ENCODE measurements at places on chromosomes 7 and 10. TPM values are rescaled to one million over a fixed set of nuclear protein-coding genes. Genes with fewer than 3 reads are reported as not detected.

- H3K36me3 ChIP-seq: no peaks in the 10 kb centered on the region
- no peak overlapping the region for H3K4me3 ChIP-seq
- peaks cover 6% of the 10 kb centered on the region for H3K27me3 ChIP-seq
- no peak for DNase-seq
- H3K27ac ChIP-seq: peak overlapping the region; percentile 43
These were observed 3.5 kb upstream of the ZNF282 start for GRCh38 chr7:149191851-149192250.

DNA sequence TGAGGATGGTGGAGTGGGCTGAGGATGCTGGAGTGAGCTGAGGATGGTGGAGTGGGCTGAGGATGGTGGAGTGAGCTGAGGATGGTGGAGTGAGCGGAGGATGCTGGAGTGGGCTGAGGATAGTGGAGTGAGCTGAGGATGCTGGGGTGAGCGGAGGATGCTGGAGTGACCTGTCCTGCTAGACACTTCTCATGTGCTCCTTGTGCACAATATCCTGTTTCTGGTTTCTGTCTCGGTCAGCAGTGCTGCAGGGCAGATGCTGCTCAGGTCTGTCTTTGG is 29.2 kb downstream of the ANXA8 start:
- peaks cover 11% of the 10 kb centered on the region for H3K27me3 ChIP-seq
- no peak overlapping the region for H3K27ac ChIP-seq
- no peaks in the 10 kb centered on the region for H3K36me3 ChIP-seq
- no peak overlapping the region for H3K4me3 ChIP-seq
- peaks cover 31% of the 10 kb centered on the region for H3K4me1 ChIP-seq

- no peaks in the 10 kb centered on the region for H3K36me3 ChIP-seq
- H3K27me3 ChIP-seq: no peaks in the 10 kb centered on the region
- no peak for DNase-seq
- peaks cover 2% of the 10 kb centered on the region for H3K4me1 ChIP-seq
- no peak overlapping the region for H3K27ac ChIP-seq
These were observed 251.0 kb upstream of the NPSR1 start for GRCh38 chr7:34406848-34407530.

GRCh38 chr10:110637558-110638053 is 6.5 kb upstream of the RBM20 start:
- H3K27ac ChIP-seq: no peak overlapping the region
- DNase-seq: no peak
- peaks cover 43% of the 10 kb centered on the region for H3K4me1 ChIP-seq
- no peaks in the 10 kb centered on the region for H3K36me3 ChIP-seq
- H3K4me3 ChIP-seq: no peak overlapping the region

- peaks cover 8% of the 10 kb centered on the region for H3K27me3 ChIP-seq
- no peak for DNase-seq
- no peak overlapping the region for H3K4me3 ChIP-seq
These were observed 22.4 kb upstream of the MNX1 start for GRCh38 chr7:157032644-157033482.

DNA sequence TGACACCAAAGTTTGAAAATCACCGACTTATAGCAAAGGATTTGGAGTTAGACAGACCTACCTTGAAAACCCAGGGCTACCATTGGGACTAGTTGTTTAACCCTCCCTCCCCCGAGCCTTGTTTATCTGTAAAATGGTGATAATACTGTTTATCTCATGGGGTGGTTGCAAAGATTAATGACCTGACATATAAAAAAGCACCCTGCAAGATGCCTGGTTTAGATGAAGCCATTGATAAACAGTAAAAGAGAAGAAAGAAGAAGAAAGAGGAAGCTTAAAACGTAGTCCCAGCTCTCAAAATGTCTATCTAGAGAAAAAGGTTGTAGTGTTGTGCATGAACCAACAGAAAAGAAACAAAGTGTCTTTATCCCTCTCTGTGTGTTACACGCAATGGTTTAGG is 145.7 kb downstream of the FGFR2 start:
- no peak overlapping the region for H3K4me3 ChIP-seq
- H3K4me1 ChIP-seq: no peaks in the 10 kb centered on the region
- no peak overlapping the region for H3K27ac ChIP-seq

DNA sequence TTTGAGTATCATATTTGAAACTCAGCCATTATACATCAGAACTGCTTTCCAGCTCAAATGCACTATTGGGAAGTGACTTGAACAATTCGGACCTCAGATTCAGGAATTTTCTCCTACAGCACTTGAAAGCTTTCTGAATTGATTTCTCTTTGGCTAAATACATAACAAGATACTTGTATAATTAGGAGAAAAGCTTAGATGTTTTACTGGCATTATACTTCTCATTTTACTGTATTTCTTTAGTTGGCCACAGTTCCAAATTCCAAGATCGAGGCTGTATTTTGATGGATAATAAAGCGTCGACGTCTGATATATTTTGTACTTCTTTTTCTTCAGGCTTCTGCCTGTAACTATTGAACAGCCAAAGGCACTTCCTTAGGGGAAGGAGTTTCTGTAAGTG is 26.7 kb upstream of the LYZL2 start:
- H3K4me1 ChIP-seq: no peaks in the 10 kb centered on the region
- no peak for DNase-seq
- H3K27ac ChIP-seq: no peak overlapping the region
- H3K36me3 ChIP-seq: no peaks in the 10 kb centered on the region

DNA sequence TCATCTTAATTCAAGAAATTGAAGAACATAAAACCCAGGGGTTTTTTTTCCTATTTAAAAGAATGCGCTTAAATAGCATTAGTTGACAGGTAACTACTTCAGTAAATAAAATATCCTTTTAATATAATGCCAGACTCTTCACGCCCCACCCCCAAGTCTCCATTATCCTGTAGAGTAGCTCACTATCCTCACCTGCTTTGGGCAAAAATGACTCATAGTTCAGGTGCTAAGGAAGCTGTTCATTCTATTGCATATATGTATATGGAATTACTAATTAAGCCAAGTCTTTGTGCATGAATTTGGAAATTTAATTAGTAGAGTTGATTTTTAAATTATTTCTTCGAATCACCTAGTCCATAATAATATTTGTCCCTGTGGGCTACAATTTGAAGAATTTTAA is 656.8 kb upstream of the ANKRD30A start:
- H3K4me1 ChIP-seq: no peaks in the 10 kb centered on the region
- no peak for DNase-seq
- H3K36me3 ChIP-seq: no peaks in the 10 kb centered on the region
- no peaks in the 10 kb centered on the region for H3K27me3 ChIP-seq
- H3K27ac ChIP-seq: no peak overlapping the region

DNA sequence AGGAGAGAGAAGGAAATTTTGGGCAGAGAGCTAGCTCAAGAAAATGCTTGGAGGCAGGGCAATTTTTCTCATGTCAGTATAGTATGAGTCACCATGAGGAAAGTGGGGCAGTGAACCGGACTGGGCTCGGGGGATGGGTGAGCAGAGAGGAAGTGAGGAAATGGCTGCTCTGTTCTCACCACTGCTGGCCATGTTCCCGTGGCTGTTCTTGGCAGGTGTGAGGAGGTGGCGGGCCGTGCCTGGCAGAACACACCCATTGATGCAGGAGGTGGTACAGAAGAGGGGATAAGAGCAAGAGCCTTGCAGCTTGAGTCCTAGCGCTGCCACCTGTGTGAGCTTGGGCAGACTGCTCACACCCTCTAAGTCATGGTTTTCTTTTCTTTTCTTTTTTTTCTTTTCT is 304.4 kb upstream of the LYZL1 start:
- no peaks in the 10 kb centered on the region for H3K27me3 ChIP-seq
- H3K4me1 ChIP-seq: peaks cover 2% of the 10 kb centered on the region
- no peak overlapping the region for H3K4me3 ChIP-seq
- H3K27ac ChIP-seq: no peak overlapping the region
- no peaks in the 10 kb centered on the region for H3K36me3 ChIP-seq
- DNase-seq: no peak

- peaks cover 2% of the 10 kb centered on the region for H3K27me3 ChIP-seq
- H3K4me1 ChIP-seq: no peaks in the 10 kb centered on the region
- H3K36me3 ChIP-seq: peaks cover 3% of the 10 kb centered on the region
- no peak for DNase-seq
- H3K4me3 ChIP-seq: no peak overlapping the region
- H3K27ac ChIP-seq: no peak overlapping the region
These were observed 33.2 kb upstream of the PDE1C start for GRCh38 chr7:32103361-32103760.

DNA sequence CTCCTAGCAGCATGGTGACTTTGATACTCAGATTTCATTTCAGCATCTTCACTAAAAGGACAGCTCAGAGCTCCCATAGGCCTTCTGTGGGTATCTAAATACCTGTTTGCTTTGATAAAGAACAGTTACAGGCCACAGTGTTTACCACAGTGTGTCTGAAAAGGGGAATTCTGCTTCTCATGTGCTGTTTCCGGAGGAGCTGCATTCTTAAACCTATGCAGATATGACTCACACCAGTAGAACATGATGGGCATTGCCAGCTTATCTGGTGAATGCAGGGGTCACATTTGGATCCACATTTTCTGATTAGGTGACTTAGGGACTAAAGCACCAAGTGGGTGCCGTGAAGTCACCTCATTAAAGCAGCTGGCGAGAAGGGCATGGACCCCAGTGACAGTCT is 52.6 kb downstream of the TRRAP start:
- H3K4me1 ChIP-seq: peaks cover 2% of the 10 kb centered on the region
- H3K27me3 ChIP-seq: peaks cover 4% of the 10 kb centered on the region
- H3K27ac ChIP-seq: no peak overlapping the region
- DNase-seq: no peak

GRCh38 chr7:150897502-150898474 is 45.5 kb downstream of the AOC1 start:
- peaks cover 9% of the 10 kb centered on the region for H3K27me3 ChIP-seq
- H3K4me1 ChIP-seq: peaks cover 16% of the 10 kb centered on the region
- H3K4me3 ChIP-seq: no peak overlapping the region
- DNase-seq: no peak

Gene ADAM8
- 5.4 TPM for total RNA-seq

Gene TACC2
- total RNA-seq: 499 TPM

Gene VWA2
- total RNA-seq: not detected

Gene HYAL4
- total RNA-seq: not detected

Gene ZPBP
- not detected for total RNA-seq

Gene C10orf105
- not detected for total RNA-seq

Gene PKD2L1
- 0.44 TPM for total RNA-seq

Gene UBN2
- total RNA-seq: 34.9 TPM

Gene POLR1F
- 11.3 TPM for total RNA-seq
